ENCODE measurements at places on chromosomes 11 and 22. TPM values are rescaled to one million over a fixed set of nuclear protein-coding genes. Genes with fewer than 3 reads are reported as not detected.

DNA sequence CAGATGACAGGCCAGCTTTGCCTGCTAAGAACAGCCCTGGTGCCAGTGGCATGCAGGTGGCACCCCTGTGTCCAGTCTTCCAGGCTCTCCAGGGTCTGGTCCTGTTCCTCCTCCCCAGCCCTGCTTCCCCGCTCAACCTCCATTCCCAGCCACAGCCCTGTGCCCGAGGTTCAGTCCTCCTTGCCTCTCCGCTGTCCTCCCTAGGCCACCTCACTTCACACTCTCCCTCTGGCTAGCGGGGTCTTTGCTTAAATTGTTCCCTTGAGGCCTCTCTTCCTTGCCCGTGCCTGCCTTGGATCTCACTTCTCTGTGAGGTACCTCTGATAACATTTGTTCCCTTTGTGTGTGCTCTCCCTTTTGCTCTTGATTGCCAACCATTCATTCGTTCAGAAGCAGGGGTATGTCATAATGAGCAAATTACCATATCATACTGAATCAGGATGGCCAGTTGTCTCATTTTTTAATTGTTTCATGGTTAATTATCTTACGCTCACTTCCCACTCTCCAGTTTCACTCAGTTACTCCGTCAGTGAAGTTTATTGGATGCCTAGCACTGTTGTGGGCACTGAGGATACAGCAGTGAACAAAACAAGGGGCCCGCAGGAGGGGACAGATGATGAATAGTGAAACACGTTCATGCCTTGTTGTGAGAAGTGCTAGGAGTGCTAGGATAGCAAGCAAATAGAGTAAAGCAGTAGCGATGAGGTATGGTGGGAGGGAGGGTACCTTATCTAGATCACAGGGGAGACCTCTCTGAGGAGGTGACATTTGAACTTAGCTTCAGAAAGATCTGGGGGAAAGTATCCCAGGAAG is 7.4 kb downstream of the BMAL1 start:
- no peak overlapping the region for H3K27ac ChIP-seq
- no peak overlapping the region for H3K4me3 ChIP-seq
- H3K27me3 ChIP-seq, result peaks cover 14% of the 10 kb centered on the region
- no peaks in the 10 kb centered on the region for H3K4me1 ChIP-seq
- H3K36me3 ChIP-seq, result no peaks in the 10 kb centered on the region

- H3K36me3 ChIP-seq, result peaks cover under 1% of the 10 kb centered on the region
- H3K4me1 ChIP-seq, result no peaks in the 10 kb centered on the region
- H3K27me3 ChIP-seq, result no peaks in the 10 kb centered on the region
- H3K27ac ChIP-seq, result no peak overlapping the region
- H3K4me3 ChIP-seq, result no peak overlapping the region
- no peak for DNase-seq
These were observed 14.5 kb downstream of the SAA1 start for GRCh38 chr11:18280438-18281045.

- H3K27me3 ChIP-seq, result no peaks in the 10 kb centered on the region
- DNase-seq, result no peak
- H3K36me3 ChIP-seq, result peaks cover 42% of the 10 kb centered on the region
- H3K4me3 ChIP-seq, result no peak overlapping the region
- no peak overlapping the region for H3K27ac ChIP-seq
These were observed 28.6 kb downstream of the ALG8 start for GRCh38 chr11:78110830-78111229.

DNA sequence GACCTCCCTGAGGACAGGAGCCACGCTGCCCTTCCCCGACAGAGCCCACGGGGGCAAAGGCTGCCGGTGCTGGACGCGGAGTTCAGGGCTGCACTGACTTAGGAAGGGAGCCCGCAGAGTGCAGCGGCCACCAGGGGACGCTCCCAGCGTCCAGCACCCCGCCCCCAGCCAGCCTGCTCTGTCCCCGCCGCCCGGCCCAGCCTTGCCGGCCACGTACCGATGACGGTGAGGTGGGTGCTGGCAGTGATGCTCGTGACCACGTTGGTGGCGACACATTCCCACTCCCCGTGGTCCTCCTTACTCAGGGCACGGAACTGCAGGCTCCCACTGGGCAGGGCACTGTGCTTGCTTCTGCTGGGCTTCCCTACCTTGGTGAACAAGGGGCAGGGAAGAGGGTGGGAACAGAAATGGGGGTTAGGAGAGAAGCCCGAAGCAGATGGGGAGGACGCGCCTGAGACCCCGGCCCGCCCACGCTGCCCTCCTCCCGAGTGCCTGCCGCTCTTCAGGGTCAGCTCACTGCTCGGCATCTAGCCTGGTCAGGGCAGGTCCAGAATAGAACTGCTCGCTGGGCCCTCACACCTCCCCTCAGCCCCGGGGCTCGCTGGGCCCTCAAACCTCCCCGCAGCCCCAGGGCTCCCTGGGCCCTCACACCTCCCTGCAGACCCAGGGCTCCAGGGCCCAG is 25.9 kb downstream of the IGSF9B start:
- no peaks in the 10 kb centered on the region for H3K36me3 ChIP-seq
- H3K27me3 ChIP-seq, result no peaks in the 10 kb centered on the region
- DNase-seq, result no peak
- H3K27ac ChIP-seq, result no peak overlapping the region

- no peak overlapping the region for H3K27ac ChIP-seq
- no peaks in the 10 kb centered on the region for H3K4me1 ChIP-seq
- no peaks in the 10 kb centered on the region for H3K36me3 ChIP-seq
- peaks cover 14% of the 10 kb centered on the region for H3K27me3 ChIP-seq
- H3K4me3 ChIP-seq, result no peak overlapping the region
These were observed 14.9 kb upstream of the MS4A4A start for GRCh38 chr11:60265373-60266214.

The NXPE1 gene
- total RNA-seq, result not detected

The SCGB1D2 gene
- total RNA-seq, result not detected

The EMID1 gene
- total RNA-seq, result 0.15 TPM

All from A673 (cell line).